WTC11 (cell line): ENCODE measurements at places on chromosomes 3 and 15. TPM values are rescaled to one million over a fixed set of nuclear protein-coding genes. Genes with fewer than 3 reads are reported as not detected.
A peak's percentile ranks its signal among the peaks of the same experiment; 100 is the strongest.

Gene ADAMTS9
- total RNA-seq: 1.9 to 3.1 TPM (median 2.6 TPM) in 3 replicates

GRCh38 chr3:141371882-141372281 lies 3.6 kb downstream of the ZBTB38 start:
- no peak for DNase-seq
- peaks cover 72% of the 10 kb centered on the region for H3K4me1 ChIP-seq
- peak overlapping the region; percentile 12; the same call in 1 of the 2 replicates for H3K27ac ChIP-seq
- H3K4me3 ChIP-seq: no peak overlapping the region
- H3K36me3 ChIP-seq: no peaks in the 10 kb centered on the region

DNA sequence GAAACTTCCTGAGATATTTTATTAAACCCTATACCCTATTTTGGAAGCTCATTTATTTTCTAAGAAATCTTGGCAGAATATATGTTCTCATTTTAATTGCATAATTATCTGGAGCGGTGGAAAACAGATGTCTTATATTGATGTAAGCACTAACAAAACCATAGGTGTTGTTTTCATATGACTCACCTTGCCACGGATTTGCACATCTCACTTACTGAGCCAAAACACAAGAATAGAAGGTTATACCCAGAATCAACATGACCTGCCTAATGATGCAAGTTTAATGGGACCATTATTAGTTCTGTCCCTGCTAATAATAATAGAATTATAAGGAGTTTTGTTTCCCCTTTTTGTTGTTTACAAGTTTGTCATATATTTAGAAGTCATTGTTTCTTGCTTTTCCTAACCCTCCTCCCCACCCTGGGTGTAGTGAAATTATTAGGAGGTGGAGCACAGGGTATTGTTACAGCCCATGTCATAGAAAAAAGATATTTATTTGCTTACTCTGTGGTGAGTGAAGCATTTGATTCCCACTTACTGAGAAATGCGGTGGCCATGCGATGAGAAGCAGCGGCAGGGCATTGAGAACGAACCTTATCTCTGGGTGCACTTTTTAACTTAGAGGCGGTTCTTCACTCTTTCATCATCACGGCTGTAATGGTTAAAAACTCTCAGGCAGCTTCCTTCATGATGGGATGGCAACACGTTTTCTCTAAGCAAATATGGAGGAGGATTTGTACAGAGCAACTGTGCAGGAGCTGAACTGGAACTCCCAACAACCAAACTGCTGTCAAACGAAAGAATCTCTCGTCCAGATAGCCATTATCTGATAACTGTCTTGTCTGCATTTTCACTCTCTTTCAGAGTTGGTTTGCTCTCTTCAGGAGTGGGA lies 521 bp downstream of the IL5RA start:
- H3K4me3 ChIP-seq: no peak overlapping the region
- H3K36me3 ChIP-seq: peaks cover 28% of the 10 kb centered on the region
- no peak for DNase-seq
- peaks cover 6% of the 10 kb centered on the region; the same call in 1 of the 2 replicates for H3K4me1 ChIP-seq
- no peaks in the 10 kb centered on the region; the same call in 1 of the 2 replicates for H3K27me3 ChIP-seq
- no peak overlapping the region for H3K27ac ChIP-seq

Gene GUCA1C
- total RNA-seq: not detected in 3 replicates

Gene AAGAB
- total RNA-seq: 36.6 to 41.7 TPM (median 37.2 TPM) in 3 replicates

DNA sequence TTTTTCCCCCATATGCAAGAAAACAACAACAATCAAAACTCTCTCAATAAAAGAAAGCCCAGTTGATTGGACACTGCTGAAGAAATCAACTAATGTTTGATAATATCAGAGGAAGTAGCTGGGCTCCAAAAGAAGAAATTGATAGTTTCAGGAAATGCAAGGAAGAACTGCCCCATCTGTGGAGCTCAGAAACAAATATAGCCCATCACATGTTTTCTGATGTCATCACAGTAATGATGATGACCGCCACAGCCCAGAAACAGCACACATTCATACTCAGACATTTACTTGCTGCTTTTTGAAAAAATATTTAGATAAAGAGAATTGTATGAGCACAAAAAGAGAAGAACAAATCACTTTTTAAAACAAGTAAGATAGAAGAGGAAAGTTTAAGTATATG lies 67.6 kb downstream of the GOLIM4 start:
- H3K27me3 ChIP-seq: no peaks in the 10 kb centered on the region
- peaks cover 53% of the 10 kb centered on the region for H3K36me3 ChIP-seq
- H3K27ac ChIP-seq: no peak overlapping the region
- H3K4me3 ChIP-seq: no peak overlapping the region
- H3K4me1 ChIP-seq: peaks cover 14% of the 10 kb centered on the region

DNA sequence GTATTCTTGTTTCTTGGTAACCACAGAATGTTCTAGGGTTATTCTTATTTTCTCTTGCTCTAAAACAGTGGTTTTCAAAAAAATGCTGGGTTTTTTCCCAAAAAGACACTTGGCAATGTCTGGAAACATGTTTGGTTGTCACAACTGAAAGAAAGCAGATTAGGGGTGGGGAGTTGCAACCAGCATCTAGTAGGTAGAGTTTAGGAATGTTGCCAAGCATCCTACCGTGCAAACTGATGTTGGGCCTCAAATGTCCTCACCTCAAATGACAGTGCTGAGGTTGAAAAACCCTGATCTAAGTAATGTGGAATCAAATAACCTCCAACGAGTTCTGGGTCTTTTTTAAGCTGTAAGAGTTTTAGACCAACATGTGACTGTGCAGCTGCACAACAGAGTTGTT lies 270.5 kb upstream of the STT3B start:
- H3K36me3 ChIP-seq: no peaks in the 10 kb centered on the region
- no peaks in the 10 kb centered on the region for H3K27me3 ChIP-seq
- no peak overlapping the region for H3K27ac ChIP-seq
- no peak for DNase-seq
- no peak overlapping the region for H3K4me3 ChIP-seq

Gene HGD
- total RNA-seq: 0.39 to 1.5 TPM (median 0.44 TPM) in 3 replicates

- no peak overlapping the region for H3K27ac ChIP-seq
- no peak overlapping the region for H3K4me3 ChIP-seq
- DNase-seq: no peak
- H3K27me3 ChIP-seq: no peaks in the 10 kb centered on the region
These were observed 5.0 kb upstream of the P2RY14 start for GRCh38 chr3:151283387-151283786.

DNA sequence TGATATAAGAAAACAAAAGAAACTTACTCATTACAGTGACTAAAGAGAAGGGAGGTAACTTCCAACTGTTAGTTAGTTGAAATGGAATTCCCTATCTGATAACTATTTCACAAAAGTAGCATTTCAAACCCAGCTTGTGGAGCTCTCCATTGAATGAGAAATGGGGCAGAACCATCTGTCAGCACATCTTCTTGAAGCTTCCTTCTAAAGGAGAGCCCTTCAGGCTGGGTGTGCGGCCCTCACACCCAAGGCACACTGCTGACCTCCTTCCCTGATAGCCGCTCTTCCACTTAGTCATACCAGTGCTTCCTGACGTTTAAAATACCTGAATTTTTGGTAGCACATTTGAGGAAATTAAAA lies 28.1 kb upstream of the VEPH1 start:
- no peak overlapping the region for H3K27ac ChIP-seq
- H3K4me3 ChIP-seq: no peak overlapping the region
- DNase-seq: no peak
- no peaks in the 10 kb centered on the region for H3K4me1 ChIP-seq
